Fibroblast of skin of left quadriceps (primary cell): ENCODE measurements at places on chromosomes 5 and 9.

- no peak for DNase-seq
Observed at GRCh38 chr5:67021031-67021430, 175.6 kb downstream of the CD180 start.

GRCh38 chr9:19648672-19649071 is 140.2 kb downstream of the SLC24A2 start:
- DNase-seq, result no peak

- no peak for DNase-seq
Observed at GRCh38 chr9:34190996-34191892, 12.4 kb downstream of the UBAP1 start.

DNA sequence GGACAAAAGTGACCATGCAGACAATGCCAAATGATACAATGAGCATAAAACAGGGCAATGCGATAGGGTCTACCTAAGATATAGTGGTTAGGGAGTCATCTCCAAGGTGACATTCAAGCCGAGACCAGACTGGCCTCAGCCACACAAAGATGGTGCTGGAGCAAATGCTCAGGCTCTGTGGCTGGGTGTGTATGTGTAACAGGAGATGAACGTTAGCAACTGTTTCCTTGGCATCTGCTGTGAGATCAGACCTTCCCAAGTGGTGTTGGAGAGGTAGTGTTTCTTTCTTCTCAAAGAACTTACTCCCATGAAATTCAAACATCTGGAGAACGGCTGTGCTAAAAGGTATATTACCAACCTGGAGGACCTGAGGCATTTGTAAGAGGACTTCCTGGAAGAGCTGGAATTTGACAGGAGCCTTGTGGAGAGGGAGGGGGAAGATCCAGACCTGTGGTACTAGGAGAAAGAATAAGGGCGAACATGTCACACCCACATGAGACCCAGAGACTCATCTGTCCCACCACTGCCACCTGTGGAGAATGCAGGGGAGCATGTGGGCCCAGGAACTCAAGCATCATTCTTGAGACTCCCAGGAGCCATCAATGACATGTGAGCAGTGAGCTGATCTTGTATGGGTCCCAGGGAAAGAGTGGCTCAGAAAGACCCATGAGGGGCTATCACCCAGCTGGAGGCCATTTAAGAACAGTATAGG is 21.4 kb upstream of the ANXA6 start:
- no peak for DNase-seq

DNA sequence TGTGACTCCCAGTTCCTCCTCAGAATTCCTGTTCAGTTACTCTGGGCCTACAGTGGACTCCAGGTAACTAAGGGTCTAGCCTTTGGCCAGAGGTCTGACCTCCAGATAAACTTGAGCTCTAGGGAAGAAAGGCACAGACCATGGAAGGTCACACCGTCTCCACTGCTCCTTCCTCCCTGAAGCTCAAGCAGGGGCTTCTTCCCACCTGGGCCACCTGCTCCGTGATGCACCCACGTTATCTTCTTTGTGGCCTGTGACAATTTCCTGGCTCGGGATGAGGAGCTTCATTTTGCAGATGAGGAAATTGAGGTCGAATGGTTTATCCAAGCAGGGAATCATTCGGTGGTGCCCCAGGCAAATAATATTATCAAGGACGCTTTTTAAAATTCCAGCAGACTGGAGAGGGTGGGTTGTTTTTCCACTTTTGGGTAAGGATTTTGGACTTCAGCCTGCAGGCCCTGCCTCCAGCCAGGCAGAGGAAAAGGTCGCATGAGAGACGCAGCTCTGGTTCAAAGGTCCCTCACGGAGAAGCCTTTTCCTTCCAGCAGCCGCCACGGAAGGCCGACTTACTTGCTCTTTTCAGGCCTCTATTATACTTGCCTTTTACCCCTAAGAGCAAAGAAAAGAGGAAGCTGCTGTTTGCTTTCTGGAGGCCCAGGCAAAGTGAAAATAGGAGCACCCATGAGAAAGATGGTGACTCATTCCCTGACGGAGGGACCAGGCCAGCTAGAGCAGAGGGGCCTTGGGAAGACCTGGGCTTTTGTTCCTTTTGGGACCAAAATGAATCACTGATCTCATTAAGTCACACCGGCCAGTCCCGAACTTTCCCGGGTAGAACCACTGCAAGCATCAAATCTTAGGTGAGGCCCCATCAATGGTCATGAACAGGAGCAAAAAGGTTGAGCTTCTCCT is 22.8 kb upstream of the DUSP1 start:
- DNase-seq, result no peak

- DNase-seq, result no peak
Observed at GRCh38 chr5:141787376-141787775, 90.8 kb downstream of the PCDH1 start.

DNA sequence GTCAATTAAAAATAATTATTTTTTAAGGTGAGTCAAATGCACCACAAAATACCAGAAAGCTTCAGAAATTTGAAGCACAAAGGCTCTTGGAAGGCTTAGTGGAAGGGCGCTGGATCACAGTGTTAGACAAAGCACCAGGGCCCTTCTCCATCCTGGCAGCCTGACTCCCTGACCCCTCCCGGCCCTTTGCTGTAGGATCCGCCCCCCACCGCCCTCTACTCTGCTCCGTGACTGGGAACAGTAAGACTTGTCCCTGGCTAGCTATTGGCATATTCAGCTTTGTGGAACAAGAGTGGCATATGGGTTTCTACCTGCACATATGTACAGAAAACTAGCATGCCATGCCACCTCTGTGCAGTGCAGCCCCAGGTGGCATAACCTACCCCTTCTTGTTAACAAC is 222.1 kb downstream of the SYK start:
- no peak for DNase-seq

DNA sequence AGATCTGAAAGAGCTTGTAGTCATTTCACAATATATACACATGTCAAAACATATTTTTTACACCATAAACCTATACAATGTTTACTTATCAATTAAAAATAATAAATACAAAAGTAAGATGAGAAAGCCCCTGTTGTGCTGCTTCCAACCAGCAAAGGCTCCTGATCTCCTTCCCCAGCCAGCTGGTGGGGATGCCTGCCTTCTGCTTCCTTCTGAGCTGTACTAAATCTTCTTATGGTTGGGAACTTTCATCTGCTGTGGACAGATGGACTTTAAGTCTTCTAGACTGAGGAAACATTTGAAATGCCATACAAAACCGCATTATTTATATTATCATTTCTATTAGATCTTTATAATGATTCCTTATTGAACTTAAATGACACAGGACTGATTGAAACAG is 745.3 kb upstream of the CHD1 start:
- DNase-seq, result no peak

DNA sequence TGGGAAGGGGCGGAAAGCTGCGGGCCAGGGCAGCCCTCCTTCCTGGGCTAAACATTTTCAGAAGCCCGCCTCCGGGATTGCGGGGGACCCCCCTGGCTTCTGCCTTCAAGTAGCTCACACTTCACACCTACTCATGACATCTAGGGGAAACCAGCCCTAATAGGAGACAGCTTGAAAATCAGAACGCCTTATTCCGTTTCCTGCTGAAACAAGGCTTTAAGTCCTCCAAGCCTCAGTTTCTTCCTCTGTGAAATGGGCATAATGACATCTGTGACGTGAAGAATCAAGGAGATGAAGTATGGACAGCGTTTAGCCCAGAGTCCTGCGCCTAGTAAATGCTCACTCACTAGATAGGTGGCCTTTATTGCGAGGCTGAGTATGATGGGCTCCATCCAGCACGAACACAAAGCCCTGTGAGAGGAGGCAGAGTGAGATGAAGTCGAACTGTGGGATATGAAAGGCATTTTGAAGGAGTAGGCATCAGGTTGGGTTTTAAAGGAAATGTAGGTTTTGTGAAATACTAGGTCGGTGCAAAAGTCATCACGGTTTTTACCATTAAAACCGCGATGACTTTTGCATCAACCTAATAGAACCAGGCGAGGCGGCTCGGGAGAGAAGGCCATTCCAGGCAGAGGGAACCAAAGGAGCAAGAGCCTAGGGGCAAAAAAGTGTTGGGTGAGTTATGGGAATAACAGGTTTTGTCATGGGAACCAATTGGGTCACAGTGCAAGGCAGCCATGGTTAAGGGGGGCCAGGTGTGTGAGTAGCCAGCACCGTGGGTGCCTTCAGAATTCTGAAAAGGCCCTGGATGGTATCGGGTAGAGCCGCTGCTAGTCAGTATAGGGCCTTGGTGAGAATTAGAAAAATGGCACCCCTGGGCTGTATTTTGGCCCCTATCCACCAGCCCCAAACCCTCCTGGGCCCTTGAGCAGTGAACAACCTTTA is 1.0 kb upstream of the TSC1 start:
- no peak for DNase-seq

DNA sequence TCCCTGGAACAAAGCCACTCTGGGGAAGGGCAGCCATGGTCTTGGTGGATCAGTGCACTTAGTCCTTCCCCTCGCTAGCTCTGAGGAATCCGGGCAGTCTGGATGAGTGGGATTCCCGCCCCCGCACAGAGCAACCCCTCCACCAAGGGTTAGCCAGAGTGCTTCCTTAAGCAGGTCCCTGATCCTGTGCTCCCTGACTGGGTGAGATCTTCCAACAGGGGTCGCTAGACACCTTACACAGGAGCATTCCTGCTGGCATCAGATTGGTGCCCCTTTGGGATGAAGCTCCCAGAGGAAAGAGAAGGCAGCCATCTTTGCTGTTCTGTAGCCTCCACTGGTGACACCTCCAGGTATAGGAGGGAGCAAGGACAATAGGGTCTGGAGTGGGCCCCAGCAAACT is 228.8 kb downstream of the AP3B1 start:
- no peak for DNase-seq

GRCh38 chr5:159897786-159898393 is 18.4 kb upstream of the ADRA1B start:
- DNase-seq, result no peak

DNA sequence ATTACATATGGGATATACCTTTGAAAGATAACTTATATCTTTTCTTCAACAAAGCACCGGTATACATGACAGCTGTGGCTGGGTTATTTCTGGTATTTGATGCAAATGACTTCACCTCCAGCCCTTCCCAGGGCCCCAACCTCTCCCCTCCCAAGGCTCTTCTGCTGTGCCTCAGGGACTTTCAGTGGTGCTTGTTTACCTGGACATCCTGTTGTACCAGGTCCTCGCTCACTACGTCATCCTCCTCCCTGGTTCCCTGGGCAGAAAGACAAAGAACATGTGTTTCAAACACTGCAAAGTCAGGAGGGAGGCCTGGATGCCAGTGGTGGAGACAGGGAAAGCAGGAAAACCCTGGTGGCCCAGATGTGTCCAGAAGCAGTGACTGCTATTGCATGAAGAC is 23.4 kb downstream of the ANXA6 start:
- no peak for DNase-seq

DNA sequence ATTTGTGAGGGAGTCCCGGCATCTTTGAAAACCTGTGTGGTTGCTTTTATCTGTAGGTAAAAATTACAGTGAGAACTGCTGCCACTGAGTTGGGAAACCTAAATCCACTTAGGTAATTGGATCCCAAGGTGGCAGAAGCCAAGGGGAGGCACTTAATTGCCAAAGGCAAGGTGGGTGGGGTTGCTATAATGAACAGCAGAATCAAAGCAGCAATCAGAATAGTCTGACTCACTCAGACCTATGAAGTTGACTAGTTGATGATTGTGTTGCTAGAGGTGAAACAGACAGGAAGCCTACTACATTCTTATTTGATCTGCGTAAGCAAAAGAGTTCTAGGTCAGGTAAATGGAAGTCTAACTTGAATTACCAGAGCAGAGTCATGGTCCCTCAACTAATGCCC is 17.3 kb upstream of the BICD2 start:
- no peak for DNase-seq

GRCh38 chr9:120879446-120879845 is 2.5 kb upstream of the PHF19 start:
- no peak for DNase-seq

DNA sequence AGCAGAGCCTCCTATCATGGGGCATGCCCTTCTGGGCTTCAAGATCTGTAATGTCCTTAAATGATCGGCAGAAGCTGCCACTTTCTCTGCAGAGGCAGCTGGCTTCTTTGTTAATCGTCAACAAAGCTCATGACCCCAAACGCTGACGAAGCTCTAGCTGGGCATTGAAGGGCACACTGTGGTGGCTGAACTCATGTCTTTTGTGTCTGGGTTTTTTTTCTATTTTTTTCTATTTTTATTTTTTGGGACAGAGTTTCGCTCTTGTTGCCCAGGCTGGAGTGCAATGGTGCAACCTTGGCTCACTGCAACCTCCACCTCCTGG is 65.2 kb upstream of the ASS1 start:
- no peak for DNase-seq
